ENCODE measurements at places on chromosomes 6 and 20.

DNA sequence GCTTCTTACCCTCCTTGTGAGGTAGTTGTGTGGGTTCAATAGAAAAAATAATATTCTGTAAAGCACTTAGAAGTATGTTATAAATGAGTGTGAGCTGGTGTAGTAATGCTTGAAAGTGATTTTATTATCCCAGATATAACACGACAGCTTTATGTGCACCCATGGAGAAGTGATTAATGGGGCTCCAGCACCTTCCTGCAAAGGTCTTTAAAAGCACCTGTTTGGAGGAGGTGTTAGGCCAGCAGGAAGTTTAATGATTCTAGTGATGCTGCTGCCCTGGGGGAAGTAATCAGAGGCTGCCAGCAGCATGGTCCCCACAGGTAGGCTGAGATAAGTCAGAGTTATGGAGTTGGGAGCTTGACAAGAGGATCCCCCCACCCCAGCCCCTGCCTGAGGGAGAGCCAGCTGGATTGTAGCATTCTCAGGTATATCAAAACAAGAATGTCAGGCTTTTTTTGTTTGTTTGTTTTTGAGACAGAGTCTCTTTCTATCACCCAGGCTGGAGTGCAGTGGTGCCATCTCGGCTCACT is 166.3 kb downstream of the PHACTR1 start:
- no peak for DNase-seq

DNA sequence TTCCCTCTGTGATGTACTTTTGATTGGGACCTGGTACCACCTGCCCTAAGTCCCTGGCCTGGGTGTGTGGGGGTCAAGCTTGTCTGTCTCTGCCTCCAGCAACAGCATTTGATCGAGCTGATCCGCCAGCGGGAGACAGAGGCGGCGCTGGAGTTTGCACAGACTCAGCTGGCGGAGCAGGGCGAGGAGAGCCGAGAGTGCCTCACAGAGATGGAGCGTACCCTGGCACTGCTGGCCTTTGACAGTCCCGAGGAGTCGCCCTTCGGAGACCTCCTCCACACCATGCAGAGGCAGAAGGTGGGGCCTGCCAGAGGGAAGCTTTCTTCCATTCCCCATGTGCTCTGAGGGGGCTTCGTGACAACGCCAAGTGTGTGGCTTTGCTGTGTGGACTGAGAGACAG is 5.4 kb downstream of the GID8 start:
- no peak for DNase-seq

DNA sequence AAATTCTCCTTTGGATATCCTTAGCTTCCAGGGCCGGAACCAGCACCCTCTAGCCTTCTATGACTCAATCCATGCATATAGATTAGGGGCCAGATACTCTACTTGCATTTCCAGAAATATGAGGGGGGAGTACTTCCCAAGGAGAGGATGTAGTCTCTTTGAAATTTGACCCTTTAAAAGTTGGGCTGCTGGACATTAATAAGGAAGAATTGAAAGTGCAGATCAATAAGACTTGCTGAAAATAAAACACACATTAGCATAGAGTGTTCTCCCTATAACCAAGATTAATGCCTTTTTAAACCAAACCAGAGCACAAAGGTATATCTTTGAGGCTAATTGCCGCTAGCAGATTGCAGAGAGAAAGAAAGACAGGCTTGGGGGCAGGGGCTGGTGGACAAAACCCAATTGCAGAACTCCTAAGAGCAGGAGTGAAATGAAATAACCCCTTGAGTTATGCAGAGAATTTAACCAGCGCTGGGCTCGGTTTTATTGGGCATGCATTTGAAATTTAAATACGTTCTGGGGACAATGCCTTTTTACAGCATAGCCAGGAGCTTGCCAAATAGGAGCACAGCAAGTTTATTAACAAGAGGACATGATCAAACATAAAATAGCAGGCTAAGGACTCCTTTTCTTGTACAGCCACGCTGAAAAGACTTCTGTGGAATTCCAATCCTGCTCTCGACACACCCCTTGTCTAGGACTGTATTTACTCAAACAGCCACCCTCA is 108.2 kb upstream of the SALL4 start:
- DNase-seq, result peak; percentile 49

- no peak for DNase-seq
These were observed 1.1 kb downstream of the FNDC1 start for GRCh38 chr6:159170333-159170672.

GRCh38 chr6:51608932-51609331 is 478.5 kb downstream of the PKHD1 start:
- no peak for DNase-seq

- peak; percentile 66 for DNase-seq
These were observed 111.1 kb downstream of the COL12A1 start for GRCh38 chr6:75094614-75095200.

GRCh38 chr6:84738996-84739865 is 25.2 kb downstream of the TBX18 start:
- no peak for DNase-seq

DNA sequence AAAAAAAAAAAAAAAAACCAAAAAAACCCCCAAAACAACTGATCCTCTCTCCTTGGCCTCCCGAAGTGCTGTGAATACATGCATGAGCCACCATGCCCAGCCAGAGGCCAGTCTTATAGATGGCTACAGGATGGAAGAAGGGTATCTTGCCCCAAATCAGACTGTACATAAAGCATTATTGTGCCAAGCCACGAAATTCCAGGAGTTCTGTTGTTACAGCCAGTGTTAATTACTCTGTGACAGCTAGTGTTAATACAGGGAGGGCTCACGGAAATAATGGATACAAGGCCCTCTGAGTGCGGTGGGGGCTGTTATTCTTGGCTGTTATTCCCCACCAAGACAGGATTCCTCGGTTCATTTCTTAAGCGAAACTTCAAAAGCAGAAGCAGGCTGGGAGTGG is 1.4 kb upstream of the CLPSL2 start:
- no peak for DNase-seq

DNA sequence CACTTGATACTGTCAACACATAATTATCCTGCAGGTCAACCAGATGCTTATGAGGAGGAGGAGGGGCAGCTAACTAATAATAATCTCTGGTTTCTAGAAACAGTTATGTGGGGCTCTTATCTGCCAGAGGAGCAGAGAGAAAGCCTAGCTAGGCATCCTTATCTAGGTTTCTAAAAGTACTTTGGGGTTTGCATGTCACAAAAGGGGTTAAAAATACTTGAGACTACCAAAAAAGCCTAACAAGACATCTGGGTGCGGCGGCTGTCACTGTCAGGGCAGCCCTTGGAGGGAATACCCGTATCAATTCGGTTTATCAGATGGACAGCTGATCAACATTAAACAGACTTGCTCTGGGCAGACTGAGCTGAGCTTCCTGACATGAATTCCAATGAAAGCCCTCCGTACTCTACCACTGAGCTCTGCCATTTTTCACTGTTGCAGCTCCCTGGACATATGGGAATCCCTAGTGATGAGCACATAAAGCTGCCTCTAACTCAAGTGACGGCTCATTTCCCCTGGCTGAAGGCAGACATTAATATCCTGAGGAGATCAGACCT is 166.6 kb downstream of the PDSS2 start:
- no peak for DNase-seq

DNA sequence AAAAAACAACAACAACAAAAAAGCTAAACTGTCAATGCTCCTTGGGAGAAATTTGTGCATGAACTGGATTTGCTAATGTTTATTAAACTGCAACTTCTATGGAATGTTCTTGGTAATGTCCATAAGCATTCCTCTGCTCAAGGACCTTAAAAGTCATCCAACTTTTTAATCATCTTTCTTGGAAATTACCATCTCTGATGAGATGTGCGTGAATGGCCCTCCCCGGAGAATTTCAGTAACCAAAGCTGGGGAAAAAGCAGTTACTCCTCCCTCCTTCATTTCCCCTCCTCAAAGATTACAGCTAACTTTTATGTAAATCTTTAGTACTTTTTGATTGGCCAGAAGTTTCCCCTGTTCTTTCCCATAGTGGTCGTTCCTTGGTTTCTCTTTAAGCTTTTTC is 5.2 kb downstream of the TBCC start:
- DNase-seq, result no peak

GRCh38 chr6:81594501-81594900 is 158.0 kb downstream of the TENT5A start:
- no peak for DNase-seq

- DNase-seq, result no peak
These were observed 299.2 kb downstream of the SLC35F1 start for GRCh38 chr6:118206221-118206620.

GRCh38 chr6:170459451-170459850 is 93.7 kb downstream of the PSMB1 start:
- DNase-seq, result peak; percentile 75

- DNase-seq, result no peak
These were observed 9.6 kb downstream of the JARID2 start for GRCh38 chr6:15255481-15255880.

DNA sequence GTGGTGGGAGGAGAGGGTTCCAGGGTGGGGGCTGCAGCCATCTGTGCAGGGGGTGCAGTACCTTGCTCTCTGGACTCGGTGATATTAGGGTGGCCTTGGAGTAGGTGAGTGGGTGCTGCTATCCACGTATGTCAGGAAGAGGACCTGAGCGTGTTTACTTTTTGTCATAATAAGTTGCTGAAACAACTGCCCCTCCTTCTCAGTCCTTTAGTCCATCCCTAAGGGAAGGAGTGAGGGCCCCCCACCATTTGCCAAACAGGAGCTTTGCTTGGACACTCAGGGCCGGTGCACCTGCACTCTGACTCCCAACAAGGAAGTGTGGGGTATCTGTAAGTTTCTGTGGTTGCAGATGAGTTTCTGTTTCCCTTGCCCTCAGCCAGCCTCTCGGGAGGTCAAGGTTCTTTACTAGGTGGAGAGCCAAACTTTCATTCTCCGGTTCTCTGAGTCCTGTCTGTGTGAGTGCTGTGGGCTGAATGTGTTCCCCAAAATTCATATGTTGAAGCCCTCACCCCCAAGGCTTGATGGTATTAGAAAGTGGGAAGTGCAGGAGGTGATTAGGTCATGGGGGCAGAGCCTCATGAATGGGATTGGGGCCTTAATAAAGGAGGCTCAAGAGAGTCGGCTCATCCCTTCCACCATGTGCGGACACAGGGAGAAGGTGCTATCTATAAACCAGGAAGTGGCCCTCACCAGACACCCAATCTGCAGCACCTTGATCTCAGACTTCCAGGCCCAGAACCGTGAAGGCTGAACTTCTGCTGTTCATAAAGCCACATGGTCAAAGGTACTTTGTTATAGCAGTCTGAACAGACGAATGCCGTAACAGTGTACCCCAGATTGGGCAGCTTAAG is 19.6 kb upstream of the CCR6 start:
- no peak for DNase-seq

GRCh38 chr6:71722736-71723135 is 163.6 kb upstream of the RIMS1 start:
- no peak for DNase-seq

DNA sequence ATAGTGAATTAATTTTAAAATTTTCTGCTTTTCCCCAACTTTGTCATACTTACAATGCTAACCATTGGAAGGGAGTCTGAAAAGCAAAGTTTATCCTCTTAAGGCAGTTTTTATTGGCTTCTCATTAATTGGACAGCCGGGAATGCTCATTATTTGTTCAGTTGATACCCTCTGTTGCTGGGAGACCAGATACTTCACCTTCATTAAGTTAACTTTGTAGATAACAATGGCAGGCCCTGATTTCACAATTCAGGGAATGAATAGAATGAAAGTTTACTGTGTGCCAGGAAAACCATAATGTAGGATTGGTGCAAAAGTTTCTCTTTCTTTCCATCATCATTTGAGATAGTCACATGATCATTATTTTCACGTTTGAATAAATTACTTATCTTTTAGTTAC is 49.0 kb downstream of the COL19A1 start:
- no peak for DNase-seq

- DNase-seq, result no peak
These were observed 885 bp downstream of the NTSR1 start for GRCh38 chr20:62709537-62709905.

GRCh38 chr6:121828146-121828886 is 392.9 kb downstream of the GJA1 start:
- DNase-seq, result no peak

- no peak for DNase-seq
These were observed 28.2 kb upstream of the ELMO2 start for GRCh38 chr20:46434597-46434996.

- DNase-seq, result peak; percentile 64
These were observed 33.3 kb downstream of the LRP11 start for GRCh38 chr6:149830731-149831307.

DNA sequence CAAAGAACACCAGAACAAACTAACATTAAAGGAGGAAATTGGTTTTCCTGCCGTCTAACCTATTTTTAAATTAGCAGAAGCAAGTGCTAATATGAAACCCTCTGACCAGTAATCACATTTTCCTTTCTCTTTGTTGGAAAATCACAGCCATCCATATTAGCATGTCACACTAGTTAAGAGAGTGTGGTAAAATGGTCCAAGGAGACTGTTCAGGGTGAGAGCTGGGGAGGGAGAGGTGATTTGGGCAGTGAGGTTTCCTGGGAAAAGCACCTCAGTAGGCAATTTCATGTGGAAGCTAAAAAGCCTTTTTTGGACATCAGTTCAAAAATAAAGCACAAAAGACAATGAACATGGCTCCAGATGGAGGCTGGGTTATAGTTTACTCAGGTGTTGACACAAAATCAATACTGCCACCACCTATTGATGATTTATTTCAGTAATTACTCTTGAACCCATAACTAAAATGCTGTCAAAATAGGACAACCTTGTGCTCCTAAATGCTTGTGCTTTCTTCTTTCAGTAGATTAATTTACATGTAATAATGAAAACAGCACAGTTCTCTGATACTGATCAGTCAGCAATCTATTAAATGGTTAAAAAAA is 333.2 kb downstream of the SAMD5 start:
- DNase-seq, result no peak

DNA sequence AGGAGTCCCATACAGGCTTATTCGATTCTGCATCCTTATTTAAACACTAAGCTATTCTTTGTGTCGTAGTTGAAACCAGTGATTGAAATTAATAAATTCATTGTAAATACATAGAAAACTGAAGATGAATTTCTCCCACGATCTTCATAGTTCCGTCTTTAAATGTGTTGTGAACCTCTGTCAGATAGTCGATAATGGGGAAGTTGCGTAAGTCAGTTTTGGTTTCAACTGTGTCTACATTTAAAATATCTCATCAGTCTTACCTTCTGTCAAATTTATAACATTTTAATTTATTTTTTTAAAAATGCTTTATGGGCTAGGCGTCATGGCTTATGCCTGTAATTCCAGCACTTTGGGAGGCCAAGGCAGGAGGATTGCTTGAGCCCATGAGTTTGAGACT is 12.7 kb downstream of the STX11 start:
- DNase-seq, result no peak

- no peak for DNase-seq
These were observed 94.0 kb downstream of the ADGRG6 start for GRCh38 chr6:142395768-142396231.

DNA sequence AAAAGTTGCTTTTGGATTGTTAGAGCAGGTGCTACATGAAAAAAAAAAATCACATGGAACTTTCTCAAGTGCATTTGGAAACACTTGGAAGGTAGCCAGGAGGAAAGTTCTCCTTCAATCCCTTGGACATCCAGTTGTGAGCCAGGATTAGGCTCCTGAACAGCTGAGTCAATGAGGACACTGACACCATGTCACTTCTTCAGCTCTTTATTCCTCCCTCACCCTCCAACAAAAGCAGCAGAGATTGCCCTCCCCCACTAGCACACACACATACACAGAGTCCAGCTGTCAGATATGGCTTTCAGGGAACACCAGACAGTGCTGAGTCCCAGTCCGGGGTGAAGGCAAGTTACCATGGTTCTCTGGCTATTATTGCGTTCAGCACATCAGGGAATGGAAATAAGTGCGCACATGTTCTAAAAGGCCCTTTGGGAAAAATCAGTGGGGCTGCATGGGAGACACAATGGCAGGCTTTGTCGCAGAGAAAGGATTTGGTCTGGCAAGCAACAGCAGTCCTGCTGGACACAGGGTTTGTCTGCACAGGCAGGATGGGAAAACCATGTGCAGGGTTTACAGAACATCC is 124.7 kb upstream of the MARCKS start:
- no peak for DNase-seq

Data from EL (cell line).